Small intestine (tissue), 16 donors: ENCODE measurements at places on chromosomes 3 and 15. TPM values are rescaled to one million over a fixed set of nuclear protein-coding genes. Genes with fewer than 3 reads are reported as not detected.

Gene NANOGP8
- not detected for polyA plus RNA-seq

Gene TRPC1
- 4.1 TPM for polyA plus RNA-seq

Gene MCF2L2
- not detected for polyA plus RNA-seq

Gene DNAJB11
- 36.7 TPM for polyA plus RNA-seq

Gene LMAN1L
- polyA plus RNA-seq: 0.46 TPM

Gene PPP1R14D
- 104 TPM for polyA plus RNA-seq

Gene ASB14
- polyA plus RNA-seq: not detected

Gene DAZL
- polyA plus RNA-seq: not detected

Gene UACA
- polyA plus RNA-seq: 20.2 TPM

Gene GOLGA6L4
- polyA plus RNA-seq: 0.92 TPM

Gene EPHB3
- polyA plus RNA-seq: 16.7 TPM

Gene ADAMTS17
- polyA plus RNA-seq: 3.1 TPM

Gene NR1I2
- 37.8 TPM for polyA plus RNA-seq

Gene LRTM1
- not detected for polyA plus RNA-seq

Gene COL6A5
- not detected for polyA plus RNA-seq

Gene GPR62
- polyA plus RNA-seq: 0.10 TPM

Gene GOLGA6L7
- polyA plus RNA-seq: not detected

Gene ZNF501
- 5.0 TPM for polyA plus RNA-seq

Gene H1-8
- not detected for polyA plus RNA-seq

Gene DBR1
- 8.4 TPM for polyA plus RNA-seq
